ENCODE measurements at places on chromosomes 5 and 9. TPM values are rescaled to one million over a fixed set of nuclear protein-coding genes. Genes with fewer than 3 reads are reported as not detected.

Gene FOXD4L6
- polyA plus RNA-seq = not detected

Gene FBXW5
- 151 TPM for polyA plus RNA-seq

- no peak for DNase-seq
Measured at GRCh38 chr5:180801596-180802324, 846 bp downstream of the MGAT1 start.

GRCh38 chr5:98872674-98873073 lies 56.1 kb downstream of the CHD1 start:
- no peak for DNase-seq

Gene SAXO1
- 0.03 TPM for polyA plus RNA-seq

GRCh38 chr5:145854651-145855258 lies 18.1 kb downstream of the GRXCR2 start:
- DNase-seq = no peak

GRCh38 chr5:134465816-134466240 lies 54.1 kb upstream of the CDKN2AIPNL start:
- DNase-seq = no peak

DNA sequence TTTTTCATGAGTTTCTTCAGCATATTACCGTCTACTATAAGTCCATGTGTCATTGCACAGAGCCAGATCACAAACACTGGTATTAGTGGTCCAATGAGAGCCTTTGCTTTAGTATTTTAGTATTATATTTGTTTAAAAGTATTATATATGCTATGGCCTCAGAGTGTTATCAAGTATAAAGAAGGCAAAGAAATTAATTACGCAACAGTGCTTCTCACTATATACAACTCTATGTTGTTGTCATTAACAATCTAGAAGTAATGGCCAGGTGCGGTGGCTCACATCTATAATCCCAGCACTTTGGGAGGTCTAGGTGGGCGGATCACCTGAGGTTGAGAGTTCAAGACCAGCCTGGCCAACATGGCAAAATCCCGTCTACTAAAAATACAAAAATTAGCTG lies 47.1 kb upstream of the RAPGEF6 start:
- DNase-seq = no peak

- DNase-seq = no peak
Measured at GRCh38 chr9:95627802-95628201, 111.0 kb upstream of the PTCH1 start.

- no peak for DNase-seq
Measured at GRCh38 chr9:115461280-115461679, 343.3 kb upstream of the TNC start.

DNA sequence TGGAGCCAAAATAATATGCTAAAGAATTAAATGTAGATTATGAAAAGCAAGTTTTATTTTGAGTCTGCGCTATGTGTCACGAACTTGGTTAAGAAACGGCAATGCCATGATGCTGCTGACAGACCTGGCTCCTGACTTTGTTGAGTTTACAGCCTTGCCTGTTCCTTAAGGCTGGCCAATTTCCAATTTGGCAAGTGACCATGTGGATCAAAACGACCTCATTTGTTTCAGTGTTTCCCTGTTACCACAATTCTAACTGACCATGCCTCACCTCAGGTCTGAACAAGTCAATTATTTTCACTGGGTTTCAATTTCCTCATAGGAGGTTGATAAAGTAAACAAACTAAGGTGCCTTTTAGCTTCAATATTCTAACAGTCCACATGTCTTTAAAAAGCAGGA lies 461.4 kb downstream of the ZNF608 start:
- DNase-seq = no peak

GRCh38 chr5:1118231-1118698 lies 6.4 kb upstream of the SLC12A7 start:
- peak; percentile 37 for DNase-seq

All from urinary bladder (tissue), 4 donors.